Activated T-cell treated with anti-CD3 and anti-CD28 coated beads, Interleukin-2, amount 50 U/mL, for 72 hours (primary cell): ENCODE measurements at places on chromosomes 3 and 15.

DNA sequence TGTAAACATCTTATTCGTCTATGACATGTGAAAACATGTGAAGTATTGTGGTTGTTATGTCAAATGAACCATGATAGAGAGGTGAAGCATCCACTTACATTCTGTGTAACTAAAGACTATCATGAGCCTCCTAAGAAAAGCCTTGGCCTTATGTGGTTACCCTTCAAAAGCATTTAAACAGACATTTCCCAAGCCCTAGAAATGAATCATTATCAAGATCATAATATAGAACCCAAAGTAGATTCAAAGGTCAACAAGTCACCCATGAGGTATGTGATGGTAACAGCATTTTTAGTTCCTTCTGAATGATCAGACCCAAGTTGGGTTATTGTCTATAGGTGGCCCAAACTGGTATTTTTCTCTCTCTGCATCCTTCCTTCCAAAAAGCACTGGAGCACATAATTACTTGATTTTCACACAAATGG, 408.0 kb downstream of the TBL1XR1 start:
- DNase-seq: no peak
- no peak overlapping the region for H3K27ac ChIP-seq
- H3K4me3 ChIP-seq: no peak overlapping the region
- no peaks in the 10 kb centered on the region for H3K4me1 ChIP-seq
- H3K36me3 ChIP-seq: no peaks in the 10 kb centered on the region
- no peaks in the 10 kb centered on the region for H3K27me3 ChIP-seq

GRCh38 chr3:46613313-46614005, 1.1 kb downstream of the FAM240A start:
- H3K36me3 ChIP-seq: no peaks in the 10 kb centered on the region
- peaks cover 9% of the 10 kb centered on the region for H3K27me3 ChIP-seq
- no peak overlapping the region for H3K27ac ChIP-seq

- no peak overlapping the region for H3K4me3 ChIP-seq
- no peak for DNase-seq
- no peak overlapping the region for H3K27ac ChIP-seq
- H3K36me3 ChIP-seq: peaks cover 3% of the 10 kb centered on the region
- H3K4me1 ChIP-seq: no peaks in the 10 kb centered on the region
Observed at GRCh38 chr3:46463868-46464241, 850 bp downstream of the LTF start.

DNA sequence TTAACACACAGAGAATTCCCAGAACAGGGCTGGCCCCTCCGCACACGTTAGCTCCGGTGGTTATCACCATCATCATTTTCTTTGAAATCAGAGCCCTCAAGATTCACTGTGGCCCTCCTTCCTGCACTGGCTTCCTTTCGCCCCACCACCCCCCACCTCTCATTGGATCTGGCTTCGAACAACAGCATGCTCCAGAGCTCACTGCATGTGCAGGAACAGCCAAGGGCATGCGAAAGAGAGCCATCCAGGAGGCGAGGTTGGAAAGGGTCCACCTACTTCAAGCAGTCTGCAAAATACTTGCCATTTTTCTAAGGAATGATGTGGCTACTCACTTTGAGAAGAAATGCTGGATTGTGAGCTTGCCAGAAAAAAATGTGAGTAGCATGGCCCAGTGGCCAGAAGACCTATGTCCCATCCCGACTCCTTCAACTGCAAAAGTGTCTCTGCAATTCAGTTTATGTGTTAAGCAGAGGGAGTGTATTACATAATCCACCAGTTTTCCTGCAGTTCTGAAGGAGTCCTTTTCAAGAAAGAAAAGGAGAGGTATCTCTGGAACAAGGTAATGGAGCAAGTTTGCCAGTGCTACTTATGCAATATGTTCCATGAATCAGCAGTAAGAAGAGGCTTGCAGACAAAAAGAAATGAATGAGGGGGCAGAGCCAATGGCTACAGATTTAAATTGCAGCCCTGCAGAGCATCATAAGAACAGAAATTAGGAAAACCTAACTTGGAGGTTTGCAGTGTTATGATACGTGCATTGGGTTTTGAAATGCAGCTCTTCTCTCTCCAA, 92.8 kb downstream of the OCA2 start:
- DNase-seq: no peak
- H3K27me3 ChIP-seq: no peaks in the 10 kb centered on the region
- H3K27ac ChIP-seq: no peak overlapping the region
- no peaks in the 10 kb centered on the region for H3K4me1 ChIP-seq
- no peaks in the 10 kb centered on the region for H3K36me3 ChIP-seq

DNA sequence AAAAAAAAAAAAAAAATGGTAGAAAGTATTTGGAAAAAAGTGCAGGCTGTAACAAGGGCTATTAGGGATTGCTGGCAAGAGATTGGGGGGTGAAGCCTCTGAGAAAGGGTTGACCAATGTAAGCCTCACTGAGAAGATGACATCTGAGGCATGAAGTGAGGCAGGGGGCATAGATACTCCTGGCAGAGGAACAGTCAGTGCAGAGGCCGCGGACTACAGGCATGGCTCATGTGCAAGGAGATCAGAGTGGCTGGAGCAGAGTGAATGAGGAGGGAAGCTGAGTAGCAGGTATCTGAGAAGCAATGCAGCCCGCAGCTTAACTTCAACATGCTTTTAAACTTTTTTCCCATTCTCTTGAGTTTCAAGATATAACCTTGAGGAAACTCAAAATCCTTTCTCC, 5.4 kb downstream of the FBXL22 start:
- peak overlapping the region; percentile 38 for H3K4me3 ChIP-seq
- DNase-seq: no peak
- H3K27me3 ChIP-seq: no peaks in the 10 kb centered on the region
- no peaks in the 10 kb centered on the region for H3K36me3 ChIP-seq

GRCh38 chr3:88057630-88058305, 1.0 kb downstream of the CGGBP1 start:
- peak overlapping the region; percentile 100 for H3K4me3 ChIP-seq
- peaks cover 58% of the 10 kb centered on the region for H3K4me1 ChIP-seq
- H3K27ac ChIP-seq: peak overlapping the region; percentile 99
- no peak for DNase-seq

DNA sequence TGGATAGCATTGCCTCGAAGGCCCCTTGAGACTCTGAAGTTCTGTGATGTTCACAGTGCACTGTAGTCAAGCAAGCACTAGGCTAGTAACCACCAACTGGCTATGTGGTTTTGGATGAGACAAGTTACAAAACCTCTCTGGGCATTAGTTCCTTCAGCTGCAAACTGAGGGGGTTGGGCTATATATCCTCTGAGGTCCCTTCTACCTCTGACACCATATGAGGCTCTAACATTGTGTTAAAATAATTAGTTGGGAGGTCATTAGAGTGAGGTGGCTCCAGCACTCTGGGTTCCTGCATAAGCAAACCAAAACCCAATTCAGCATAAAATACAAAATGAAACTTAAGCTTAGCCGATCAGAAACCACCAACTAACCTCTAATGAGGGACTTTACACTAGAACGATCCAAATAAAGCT, 209.5 kb upstream of the LRRN1 start:
- H3K27me3 ChIP-seq: no peaks in the 10 kb centered on the region
- no peaks in the 10 kb centered on the region for H3K4me1 ChIP-seq
- DNase-seq: no peak
- H3K27ac ChIP-seq: no peak overlapping the region
- no peaks in the 10 kb centered on the region for H3K36me3 ChIP-seq

DNA sequence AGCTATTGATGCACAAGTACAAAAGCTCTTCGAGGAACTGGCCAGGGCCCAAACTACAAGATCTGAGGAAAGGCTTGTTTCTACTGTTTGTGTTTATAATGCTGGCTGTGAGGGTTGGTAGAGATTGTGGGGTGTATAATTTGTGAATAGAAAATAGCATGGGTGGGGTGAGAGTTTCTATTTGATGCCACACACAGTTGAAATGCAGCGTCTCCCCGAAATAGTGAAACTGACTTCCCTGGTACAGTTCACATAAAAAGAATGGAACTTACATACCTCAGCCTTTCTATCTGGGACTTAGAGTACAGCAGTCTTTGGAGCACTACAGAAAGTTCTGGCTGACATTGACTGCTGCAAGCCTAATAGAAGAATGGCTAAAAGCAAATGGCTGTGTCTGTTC, 91.3 kb downstream of the DTWD1 start:
- peaks cover 4% of the 10 kb centered on the region for H3K36me3 ChIP-seq
- DNase-seq: no peak

DNA sequence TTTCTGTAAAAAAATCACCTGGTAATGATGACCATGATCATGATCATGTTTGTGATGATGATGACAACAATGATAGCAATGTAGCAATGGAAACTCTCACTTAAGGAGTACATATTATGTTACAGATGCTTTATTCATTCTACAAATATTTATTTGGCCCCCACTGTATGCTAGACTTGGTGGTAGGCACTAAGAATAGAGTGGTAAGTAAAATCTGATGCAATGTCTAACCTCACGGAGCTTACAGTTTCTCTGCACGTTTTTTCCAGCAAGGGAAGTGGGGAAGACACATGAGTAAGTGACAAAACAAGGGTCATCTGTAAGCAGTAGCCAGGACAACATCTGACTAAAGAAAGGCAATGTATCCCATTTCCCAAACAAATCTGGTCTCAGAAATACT, 199.4 kb upstream of the MRPL3 start:
- no peak for DNase-seq
- peaks cover 13% of the 10 kb centered on the region for H3K27me3 ChIP-seq
- no peaks in the 10 kb centered on the region for H3K36me3 ChIP-seq
- H3K4me3 ChIP-seq: no peak overlapping the region

GRCh38 chr3:88713233-88713691, 394.2 kb upstream of the EPHA3 start:
- H3K4me3 ChIP-seq: no peak overlapping the region
- H3K27ac ChIP-seq: no peak overlapping the region
- no peak for DNase-seq
- H3K36me3 ChIP-seq: no peaks in the 10 kb centered on the region
- no peaks in the 10 kb centered on the region for H3K27me3 ChIP-seq

- H3K27me3 ChIP-seq: no peaks in the 10 kb centered on the region
- DNase-seq: no peak
- no peak overlapping the region for H3K4me3 ChIP-seq
- H3K36me3 ChIP-seq: peaks cover 4% of the 10 kb centered on the region
- H3K27ac ChIP-seq: no peak overlapping the region
Observed at GRCh38 chr3:195068084-195069080, 202.6 kb downstream of the XXYLT1 start.

GRCh38 chr3:278300-279064, 81.9 kb downstream of the CHL1 start:
- H3K27me3 ChIP-seq: no peaks in the 10 kb centered on the region
- no peak overlapping the region for H3K27ac ChIP-seq
- no peaks in the 10 kb centered on the region for H3K4me1 ChIP-seq

- H3K27me3 ChIP-seq: no peaks in the 10 kb centered on the region
- no peak for DNase-seq
- no peaks in the 10 kb centered on the region for H3K4me1 ChIP-seq
- H3K36me3 ChIP-seq: no peaks in the 10 kb centered on the region
Observed at GRCh38 chr3:77887611-77888010, 847.7 kb downstream of the ROBO2 start.

GRCh38 chr3:4520033-4520816, 27.1 kb downstream of the ITPR1 start:
- no peaks in the 10 kb centered on the region for H3K27me3 ChIP-seq
- no peak overlapping the region for H3K4me3 ChIP-seq
- no peak for DNase-seq
- H3K36me3 ChIP-seq: peaks cover 19% of the 10 kb centered on the region

DNA sequence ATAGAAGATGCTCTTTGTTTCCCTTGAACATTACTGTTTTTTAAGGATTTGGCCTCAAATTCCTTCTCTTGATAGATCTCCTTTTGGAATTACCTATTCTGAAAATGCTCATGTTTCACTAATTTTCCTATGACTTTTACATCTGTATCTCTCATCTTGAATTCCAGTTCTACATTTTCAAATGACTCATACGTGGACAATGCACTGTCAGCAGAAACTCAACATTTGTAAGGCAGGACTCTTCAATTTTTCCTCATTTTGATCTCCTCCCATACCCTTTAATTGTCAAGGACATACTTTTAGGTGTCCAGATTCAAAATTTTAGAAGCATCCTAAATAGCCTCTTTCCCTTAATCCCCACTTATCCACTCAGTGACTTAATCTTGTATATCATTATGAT, 341.0 kb upstream of the RASGRP1 start:
- H3K27ac ChIP-seq: no peak overlapping the region
- no peak overlapping the region for H3K4me3 ChIP-seq
- H3K36me3 ChIP-seq: peaks cover 3% of the 10 kb centered on the region
- no peak for DNase-seq

- H3K27ac ChIP-seq: peak overlapping the region; percentile 4
- no peaks in the 10 kb centered on the region for H3K27me3 ChIP-seq
- DNase-seq: peak; percentile 32
- H3K4me1 ChIP-seq: peaks cover 14% of the 10 kb centered on the region
Observed at GRCh38 chr15:87597346-87598052, 659.0 kb downstream of the NTRK3 start.

DNA sequence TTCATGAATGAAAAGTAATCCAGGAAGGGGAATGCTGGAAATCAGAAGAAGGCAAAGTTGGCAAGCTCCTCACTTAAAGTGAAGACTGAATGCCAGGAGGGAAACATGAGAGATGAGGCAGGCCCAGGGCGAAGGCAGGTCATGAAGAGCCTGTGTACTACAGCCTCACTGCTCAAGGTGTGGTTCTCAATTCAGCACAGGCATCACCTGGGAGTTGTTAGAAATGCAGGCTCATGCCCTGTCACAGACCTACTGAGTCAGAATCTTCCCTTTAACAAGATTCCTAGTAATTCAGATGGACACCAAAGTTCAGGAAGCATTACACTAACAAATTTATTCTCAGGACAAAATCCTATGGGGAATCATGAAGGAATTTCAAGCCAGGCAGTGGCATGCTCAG, 14.2 kb downstream of the MYO5A start:
- no peaks in the 10 kb centered on the region for H3K36me3 ChIP-seq
- peaks cover 5% of the 10 kb centered on the region for H3K4me1 ChIP-seq
- H3K27me3 ChIP-seq: no peaks in the 10 kb centered on the region
- no peak overlapping the region for H3K4me3 ChIP-seq

- no peaks in the 10 kb centered on the region for H3K4me1 ChIP-seq
- no peak overlapping the region for H3K4me3 ChIP-seq
- no peak overlapping the region for H3K27ac ChIP-seq
- no peaks in the 10 kb centered on the region for H3K36me3 ChIP-seq
- DNase-seq: no peak
Observed at GRCh38 chr15:76514282-76514681, 177.7 kb downstream of the ISL2 start.

GRCh38 chr3:184815046-184815930, 3.3 kb downstream of the VPS8 start:
- H3K4me1 ChIP-seq: peaks cover 66% of the 10 kb centered on the region
- peak overlapping the region; percentile 38 for H3K4me3 ChIP-seq
- peak overlapping the region; percentile 14 for H3K27ac ChIP-seq
- peak; percentile 47 for DNase-seq

DNA sequence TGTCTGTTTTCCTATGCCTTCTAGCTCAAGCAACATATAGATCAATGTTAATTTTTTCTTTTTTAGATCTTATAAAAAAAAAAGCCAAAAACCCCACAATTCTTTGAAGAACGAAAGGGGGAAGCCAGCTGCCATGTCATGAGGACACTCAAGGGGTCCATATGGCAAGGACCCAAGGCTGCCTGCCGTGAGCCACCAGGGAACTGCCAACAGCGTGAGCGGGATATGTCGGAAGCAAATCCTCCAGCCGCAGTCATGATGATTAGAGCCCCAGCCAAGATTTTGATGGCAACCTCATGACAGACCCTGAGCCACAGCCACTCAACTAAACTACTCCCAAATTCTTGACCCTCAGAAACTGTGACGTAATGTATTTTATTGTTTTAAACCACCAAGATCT, 6.5 kb downstream of the GP5 start:
- H3K4me1 ChIP-seq: peaks cover 22% of the 10 kb centered on the region
- no peak overlapping the region for H3K27ac ChIP-seq
- H3K36me3 ChIP-seq: peaks cover 3% of the 10 kb centered on the region
- H3K4me3 ChIP-seq: no peak overlapping the region
- peaks cover 3% of the 10 kb centered on the region for H3K27me3 ChIP-seq
